ENCODE measurements at places on chromosomes 1 and 21.

DNA sequence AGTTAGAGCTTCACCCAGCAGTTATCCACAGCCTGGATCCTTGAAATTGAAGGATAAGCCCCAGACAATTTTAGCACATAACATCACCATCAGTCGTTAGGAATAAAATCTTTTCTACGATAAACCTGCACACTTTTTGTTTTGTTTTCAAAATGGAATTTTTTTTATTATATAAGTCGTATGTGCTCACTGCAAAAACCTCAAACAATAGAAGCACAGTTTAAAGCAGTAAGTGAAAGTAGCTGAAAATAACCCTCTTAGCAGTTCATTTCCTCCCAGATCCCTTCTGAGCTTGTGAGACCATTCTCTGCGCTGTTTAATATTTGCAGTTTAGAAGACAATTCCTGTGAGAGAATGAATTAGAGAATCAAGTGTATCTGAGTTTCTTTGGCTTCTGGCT, 38.3 kb downstream of the ELK4 start:
- DNase-seq = no peak

DNA sequence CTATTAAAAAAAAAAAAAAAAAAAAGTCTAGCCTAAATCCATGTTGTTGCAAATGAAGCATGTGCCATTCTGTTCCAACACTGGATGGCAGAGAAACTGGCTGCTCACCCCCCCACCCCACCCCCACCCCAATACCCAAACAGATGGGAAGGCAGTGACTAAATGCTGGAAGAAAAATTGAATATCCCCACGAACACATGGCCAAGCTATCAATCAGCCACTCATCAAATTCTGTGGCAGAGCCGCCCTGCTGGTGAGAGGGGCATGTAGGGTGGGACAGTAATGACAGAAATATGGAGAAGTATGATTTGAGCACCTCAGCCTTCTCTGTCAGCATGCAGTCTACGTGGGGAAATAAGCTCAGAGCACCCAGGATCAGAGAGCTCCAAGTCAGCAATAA, 34.1 kb downstream of the OPTC start:
- no peak for DNase-seq

- DNase-seq = no peak
Observed at GRCh38 chr1:8562222-8562621, 244.3 kb downstream of the SLC45A1 start.

GRCh38 chr21:21137986-21138385, 139.8 kb downstream of the NCAM2 start:
- DNase-seq = no peak

- no peak for DNase-seq
Observed at GRCh38 chr1:93720956-93721626, 39.5 kb upstream of the BCAR3 start.

DNA sequence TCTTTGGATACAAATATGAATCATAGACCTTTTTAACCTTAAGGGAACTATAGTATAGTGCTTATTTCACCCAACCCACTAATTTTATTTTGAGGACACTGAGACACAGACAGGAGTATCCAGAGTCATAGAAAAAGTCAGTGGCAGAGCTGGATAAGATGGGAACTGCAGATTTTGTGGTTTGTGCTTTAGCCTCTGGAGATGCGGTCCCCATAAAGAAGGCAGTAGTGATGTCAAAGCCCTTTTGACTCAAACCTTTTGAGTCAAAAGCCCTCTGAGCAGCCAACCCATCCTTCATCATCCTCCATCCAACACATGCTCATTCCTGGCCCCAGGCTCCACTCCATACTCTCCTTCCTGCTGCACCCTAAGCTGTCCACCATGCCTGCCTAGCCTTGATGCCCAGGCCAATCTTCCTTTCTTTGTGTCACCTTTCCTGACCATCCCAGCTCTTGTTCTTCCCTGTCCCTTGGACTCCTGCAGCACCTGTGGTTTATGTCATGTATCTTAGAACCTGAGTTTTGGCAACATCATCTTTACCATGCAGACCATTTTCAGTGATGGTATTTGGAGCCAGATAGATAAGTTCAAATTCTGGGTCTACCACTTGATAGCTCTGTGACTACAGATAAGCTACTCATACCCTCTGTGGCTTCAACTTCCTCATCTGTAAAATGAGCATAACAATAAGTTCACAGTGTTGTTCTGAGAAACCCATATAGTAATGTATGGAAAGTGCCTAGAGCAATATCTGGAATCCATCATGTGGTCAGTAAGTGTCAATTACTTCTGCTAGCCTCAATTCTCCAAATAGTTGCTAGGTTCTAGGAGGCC, 20.1 kb downstream of the SLAMF1 start:
- DNase-seq = no peak

DNA sequence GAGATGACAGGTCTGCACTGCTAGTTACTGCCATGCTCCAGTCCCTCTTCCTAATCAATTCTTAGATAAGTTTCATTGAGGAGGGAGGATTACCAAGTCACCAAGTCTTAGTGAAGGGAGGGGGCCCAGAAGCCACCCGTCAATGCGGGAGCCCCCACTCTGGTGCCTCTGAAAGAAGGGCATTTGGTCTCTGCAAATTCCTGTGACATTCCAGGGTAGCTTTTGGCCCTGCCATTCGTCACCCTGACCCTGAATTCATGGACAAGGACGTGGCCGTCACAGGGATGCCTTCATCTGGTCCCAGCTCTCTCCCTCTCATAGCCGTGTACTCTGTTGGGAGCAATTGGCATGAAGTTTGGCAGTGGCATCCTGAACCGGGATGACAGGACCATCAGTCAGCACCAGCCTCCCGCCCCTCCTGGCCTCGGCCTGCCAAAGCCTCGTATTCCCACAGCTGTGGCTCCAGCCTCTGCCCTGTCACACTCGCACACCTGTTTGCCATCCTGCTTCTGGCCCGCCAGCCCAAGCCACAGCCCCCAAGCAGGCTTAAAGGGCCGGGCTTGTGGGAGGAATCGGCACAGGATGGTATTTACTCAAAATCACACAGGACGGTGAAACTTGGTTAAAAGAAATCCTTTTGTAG, 150.7 kb downstream of the CLIC6 start:
- no peak for DNase-seq

DNA sequence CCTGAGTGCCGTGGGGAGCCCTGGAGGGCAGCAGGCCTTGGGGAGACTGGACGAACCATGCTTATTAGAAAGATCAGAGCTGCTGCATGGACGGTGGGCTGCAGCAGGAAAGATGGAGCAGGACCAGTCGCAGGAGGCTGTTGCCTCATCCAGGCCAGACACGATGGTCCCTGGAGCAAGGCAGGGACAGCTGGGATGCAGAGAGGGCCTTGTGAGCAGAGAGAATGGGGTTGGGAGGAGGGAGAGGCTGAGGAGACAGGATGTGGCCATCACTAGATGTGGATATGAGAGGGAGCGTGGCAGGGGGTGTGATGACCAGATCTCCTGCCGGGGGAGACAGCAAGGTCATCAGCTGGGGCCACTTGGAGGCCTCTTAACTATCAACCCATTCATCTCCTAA, 727.6 kb downstream of the PTPRU start:
- no peak for DNase-seq
